ENCODE measurements at places on chromosomes 6 and 20. TPM values are rescaled to one million over a fixed set of nuclear protein-coding genes. Genes with fewer than 3 reads are reported as not detected.

- H3K36me3 ChIP-seq = no peaks in the 10 kb centered on the region
- no peaks in the 10 kb centered on the region for H3K27me3 ChIP-seq
- H3K4me1 ChIP-seq = no peaks in the 10 kb centered on the region
- H3K27ac ChIP-seq = no peak overlapping the region
- no peak for DNase-seq
Measured at GRCh38 chr6:143068001-143068400, 7.3 kb downstream of the AIG1 start.

DNA sequence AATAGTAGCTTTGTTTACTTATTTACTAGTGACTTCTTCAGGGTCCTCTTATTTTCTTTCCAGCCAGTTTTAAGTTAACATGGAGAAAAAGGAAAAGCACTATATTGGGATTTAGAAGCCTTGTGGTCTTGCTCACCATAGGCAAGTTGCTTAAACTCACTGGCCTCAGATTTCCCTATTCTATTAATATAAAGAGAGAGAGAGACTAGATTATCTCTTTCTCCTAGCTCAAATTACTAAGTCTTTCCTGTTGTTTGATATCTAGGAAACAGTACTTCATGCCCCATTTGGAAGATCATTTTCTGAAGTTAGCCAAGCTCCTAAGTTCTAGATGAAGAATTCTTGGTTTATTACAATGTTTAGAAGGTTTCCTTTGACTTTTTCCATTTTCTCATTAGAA lies 32.5 kb downstream of the CTNNBL1 start:
- H3K4me3 ChIP-seq = no peak overlapping the region
- H3K27ac ChIP-seq = no peak overlapping the region
- H3K36me3 ChIP-seq = no peaks in the 10 kb centered on the region
- DNase-seq = no peak
- no peaks in the 10 kb centered on the region for H3K27me3 ChIP-seq
- H3K4me1 ChIP-seq = peaks cover 4% of the 10 kb centered on the region

DNA sequence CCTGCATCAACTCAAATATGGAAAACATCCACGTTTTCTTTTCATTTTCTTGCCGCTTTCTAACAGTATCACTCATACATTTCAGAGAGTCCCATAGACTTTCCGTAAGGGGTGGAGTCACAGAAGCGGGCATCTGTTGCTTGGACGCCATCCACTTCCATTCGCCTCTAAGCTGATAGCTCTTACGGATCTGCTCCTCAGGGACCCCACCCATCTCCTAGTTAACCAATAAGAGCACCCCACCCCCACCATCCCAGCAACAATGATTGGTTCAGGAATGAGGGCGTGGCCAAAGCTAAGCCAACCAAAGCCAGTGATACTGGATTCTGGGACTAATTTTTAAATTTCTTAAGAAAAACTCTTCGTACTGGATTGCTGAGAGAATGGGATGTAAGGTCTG lies 42.4 kb downstream of the SLC2A10 start:
- no peak for DNase-seq
- H3K4me3 ChIP-seq = no peak overlapping the region
- H3K36me3 ChIP-seq = no peaks in the 10 kb centered on the region
- no peak overlapping the region for H3K27ac ChIP-seq
- no peaks in the 10 kb centered on the region for H3K27me3 ChIP-seq
- no peaks in the 10 kb centered on the region for H3K4me1 ChIP-seq

BCKDHB gene
- 27.7 TPM for total RNA-seq

- H3K36me3 ChIP-seq = no peaks in the 10 kb centered on the region
- no peaks in the 10 kb centered on the region for H3K4me1 ChIP-seq
- no peak overlapping the region for H3K27ac ChIP-seq
- H3K4me3 ChIP-seq = no peak overlapping the region
- DNase-seq = no peak
- no peaks in the 10 kb centered on the region for H3K27me3 ChIP-seq
Measured at GRCh38 chr6:31935021-31935420, 7.5 kb downstream of the C2 start.

AKAP7 gene
- 12.5 TPM for total RNA-seq

DNA sequence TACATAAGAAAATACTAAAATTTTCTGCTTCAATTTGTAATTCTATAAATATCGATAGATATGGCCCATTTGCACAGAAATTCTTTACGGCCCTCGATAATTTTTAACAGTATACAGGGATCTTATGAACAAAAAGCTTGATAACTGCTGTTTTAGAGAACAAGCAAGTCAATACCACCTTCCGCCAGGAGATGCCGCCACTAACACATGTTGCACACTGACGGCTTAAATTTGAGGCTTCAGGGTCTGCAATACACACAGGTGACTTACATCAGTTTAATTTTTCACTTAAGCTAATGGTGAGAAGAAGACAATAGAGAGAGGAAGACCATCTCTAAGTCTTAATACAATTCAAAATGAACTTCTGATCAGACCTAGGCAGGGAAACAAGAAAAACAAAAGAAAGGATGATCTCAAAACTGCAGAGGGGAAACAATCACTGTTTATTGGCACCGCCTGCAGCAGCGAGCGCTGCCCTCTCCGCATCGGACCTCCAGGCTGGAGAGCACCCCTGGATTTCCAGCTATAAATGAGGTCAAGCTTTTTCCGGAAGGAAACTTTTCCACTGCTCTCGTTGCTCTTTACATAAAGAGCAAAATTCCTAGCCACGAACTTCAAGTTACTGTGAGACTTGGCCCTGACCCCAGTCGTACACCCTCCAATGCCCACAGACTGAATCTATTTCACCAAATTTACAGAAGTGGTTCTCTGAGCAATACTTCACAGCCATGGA lies 53.9 kb downstream of the OTOR start:
- no peak overlapping the region for H3K4me3 ChIP-seq
- H3K4me1 ChIP-seq = no peaks in the 10 kb centered on the region
- H3K27me3 ChIP-seq = peaks cover 13% of the 10 kb centered on the region
- no peak overlapping the region for H3K27ac ChIP-seq
- H3K36me3 ChIP-seq = no peaks in the 10 kb centered on the region

GRCh38 chr6:29813809-29814208 lies 13.8 kb upstream of the HLA-G start:
- peaks cover 5% of the 10 kb centered on the region for H3K27me3 ChIP-seq
- H3K4me3 ChIP-seq = no peak overlapping the region
- no peak overlapping the region for H3K27ac ChIP-seq
- no peaks in the 10 kb centered on the region for H3K36me3 ChIP-seq

GRCh38 chr20:3071610-3072529 lies at the start of gene OXT:
TSS of gene OXT (plus strand) at chr20:3071620. CDS start at chr20:3071656, 36 bp downstream.
- H3K36me3 ChIP-seq = no peaks in the 10 kb centered on the region
- H3K4me3 ChIP-seq = peak within 1 kb of the TSS; percentile 30
- H3K27me3 ChIP-seq = peaks cover 15% of the 10 kb centered on the region
- DNase-seq = peak; percentile 35
- H3K27ac ChIP-seq = no peak within 1 kb of the TSS

DNA sequence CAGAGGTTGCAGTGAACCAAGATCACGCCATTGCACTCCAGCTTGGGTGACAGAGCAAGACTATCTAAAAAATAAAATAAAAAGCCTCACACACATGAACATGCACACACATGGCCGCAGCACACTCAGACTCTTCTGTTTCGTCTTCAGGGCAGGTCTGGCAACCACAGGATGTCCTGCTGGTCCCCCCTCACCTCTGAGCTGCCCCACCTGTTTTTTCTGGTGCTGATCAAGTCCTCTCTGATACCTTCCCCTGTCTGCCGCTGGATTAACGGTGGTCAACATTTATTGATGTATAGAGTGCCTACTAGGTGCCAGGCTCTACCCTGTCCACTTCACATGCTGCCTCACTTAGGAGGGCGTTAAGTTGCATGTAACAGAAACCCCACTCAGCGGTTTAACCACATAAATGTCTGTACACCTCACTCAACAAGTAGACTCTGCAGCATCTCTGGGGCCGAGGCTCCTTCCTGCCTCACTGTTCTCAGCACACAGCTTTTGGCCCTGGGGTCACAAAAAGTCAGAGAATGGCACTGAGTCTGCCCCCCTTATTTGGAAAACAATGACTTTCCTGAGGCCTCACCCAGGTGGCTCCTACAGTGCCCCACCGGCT lies 4.5 kb upstream of the AP5S1 start:
- DNase-seq = no peak
- H3K4me3 ChIP-seq = no peak overlapping the region
- no peak overlapping the region for H3K27ac ChIP-seq
- peaks cover 8% of the 10 kb centered on the region for H3K4me1 ChIP-seq
- H3K36me3 ChIP-seq = no peaks in the 10 kb centered on the region
- H3K27me3 ChIP-seq = no peaks in the 10 kb centered on the region

DNA sequence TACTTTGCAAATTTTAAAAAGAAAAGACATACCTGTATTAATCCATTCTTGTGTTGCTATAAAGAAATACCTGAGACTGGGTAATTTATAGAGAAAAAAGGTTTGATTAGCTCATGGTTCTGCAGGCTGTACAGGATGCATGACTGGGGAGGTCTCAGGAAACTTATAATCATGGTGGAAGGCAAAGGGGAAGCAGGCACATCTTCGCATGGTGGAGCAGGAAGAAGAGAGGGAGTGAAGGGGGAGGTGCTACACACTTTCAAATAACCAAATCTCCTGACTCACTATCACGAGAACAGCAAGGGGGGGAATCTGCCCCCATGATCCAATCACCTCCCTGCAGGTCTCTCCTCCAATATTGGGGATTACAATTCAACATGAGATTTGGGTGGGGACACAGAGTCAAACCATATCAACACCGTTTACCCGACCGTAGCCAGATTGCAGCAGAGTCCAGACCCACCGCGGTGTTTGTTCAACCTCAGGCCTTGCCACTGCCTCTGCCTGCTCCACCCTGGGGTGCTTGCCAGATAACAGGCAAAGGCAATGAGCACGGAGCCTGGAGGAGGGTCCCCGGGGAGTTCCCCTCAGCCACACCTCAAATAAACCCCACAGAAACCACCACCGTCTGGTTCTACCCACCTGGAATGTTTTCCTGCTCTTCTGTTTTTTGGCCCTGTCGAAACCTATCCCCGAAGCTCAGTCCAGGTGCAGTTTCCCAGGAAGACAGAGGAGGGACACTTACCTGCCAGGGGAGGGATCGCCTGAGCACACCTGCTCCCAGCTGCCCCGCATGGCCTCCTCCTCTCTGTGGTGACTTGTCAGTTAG lies 142.2 kb upstream of the AFDN start:
- no peak for DNase-seq
- H3K4me3 ChIP-seq = no peak overlapping the region
- H3K36me3 ChIP-seq = no peaks in the 10 kb centered on the region
- peaks cover 8% of the 10 kb centered on the region for H3K27me3 ChIP-seq

GRCh38 chr6:29633534-29633905 lies 537 bp upstream of the GABBR1 start:
- H3K36me3 ChIP-seq = no peaks in the 10 kb centered on the region
- no peak for DNase-seq
- H3K27ac ChIP-seq = peak overlapping the region; percentile 37
- H3K4me3 ChIP-seq = peak overlapping the region; percentile 39
- no peaks in the 10 kb centered on the region for H3K27me3 ChIP-seq

DNA sequence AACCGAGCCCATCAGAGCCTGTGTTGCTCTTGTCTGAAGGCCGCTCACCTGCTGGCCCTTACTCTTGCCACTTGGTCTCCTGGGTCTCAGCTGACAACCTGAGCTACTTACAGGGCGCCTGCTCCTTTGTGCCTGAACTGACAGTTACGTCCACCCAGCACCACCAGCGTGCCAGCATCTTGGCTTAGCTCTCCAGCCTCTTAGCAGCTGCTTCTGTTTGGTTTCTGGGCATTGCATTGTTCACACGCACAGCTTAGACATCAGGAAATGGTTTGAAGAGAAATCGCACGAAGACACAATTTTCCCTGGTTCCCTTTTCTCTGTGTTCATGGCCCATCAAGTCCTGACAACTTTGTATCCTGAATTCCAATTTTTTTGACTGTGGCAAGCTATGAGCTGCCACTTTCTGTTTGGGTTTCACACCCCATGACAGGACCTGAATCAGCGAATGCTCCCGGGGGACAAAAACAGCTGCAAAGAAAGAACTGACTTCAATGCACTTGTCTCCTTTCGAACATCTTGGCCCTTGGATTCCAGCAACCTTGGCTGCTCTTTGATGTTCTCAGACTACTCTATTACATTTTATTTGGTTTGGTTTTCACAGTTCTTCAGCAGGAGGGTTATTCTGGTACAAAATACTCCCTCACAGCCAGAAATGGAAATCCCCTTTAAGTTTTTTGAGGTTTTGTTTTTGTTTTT lies 45.2 kb upstream of the LY86 start:
- H3K4me1 ChIP-seq = no peaks in the 10 kb centered on the region
- no peaks in the 10 kb centered on the region for H3K27me3 ChIP-seq
- H3K4me3 ChIP-seq = no peak overlapping the region
- H3K36me3 ChIP-seq = no peaks in the 10 kb centered on the region
- no peak overlapping the region for H3K27ac ChIP-seq

DNA sequence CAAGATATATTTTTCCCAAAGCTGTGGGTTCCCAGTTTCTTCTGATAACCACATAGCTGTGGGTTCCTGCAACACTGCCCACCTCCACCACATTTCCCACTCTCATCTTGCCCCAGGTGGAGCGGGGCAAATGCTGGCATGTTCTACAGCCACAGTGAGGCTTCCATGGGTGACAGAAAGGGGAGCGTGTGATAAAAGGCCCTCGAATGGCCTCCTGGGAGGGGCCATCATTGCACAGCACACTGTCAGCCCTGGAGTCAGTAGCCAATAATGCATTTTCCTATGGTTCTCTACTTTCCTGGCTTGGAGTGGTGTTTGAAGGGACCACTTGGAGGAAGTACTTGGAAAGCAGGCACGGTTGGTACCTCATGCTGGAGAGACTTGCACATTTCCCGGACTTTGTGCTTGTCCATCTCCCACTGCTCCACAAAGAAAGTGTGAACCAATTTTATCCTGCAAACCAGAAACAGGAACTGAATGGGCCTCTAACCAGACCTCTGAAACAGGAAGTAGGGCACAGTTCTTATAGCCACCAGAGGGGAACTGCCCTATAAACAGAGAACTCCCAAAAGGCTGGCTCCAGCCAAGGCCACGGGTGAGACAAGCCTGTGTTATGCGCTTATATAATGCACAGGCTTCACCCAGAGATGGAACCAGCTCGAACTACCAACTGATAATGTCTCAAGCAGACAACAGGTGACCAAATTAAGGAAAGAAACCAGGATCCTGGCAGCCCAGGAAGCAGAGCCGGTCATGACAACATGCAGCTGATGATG lies 8.6 kb downstream of the MAP3K5 start:
- DNase-seq = no peak
- peak overlapping the region; percentile 45 for H3K27ac ChIP-seq
- no peaks in the 10 kb centered on the region for H3K36me3 ChIP-seq
- H3K4me1 ChIP-seq = peaks cover 25% of the 10 kb centered on the region
- no peak overlapping the region for H3K4me3 ChIP-seq
- H3K27me3 ChIP-seq = no peaks in the 10 kb centered on the region

DNA sequence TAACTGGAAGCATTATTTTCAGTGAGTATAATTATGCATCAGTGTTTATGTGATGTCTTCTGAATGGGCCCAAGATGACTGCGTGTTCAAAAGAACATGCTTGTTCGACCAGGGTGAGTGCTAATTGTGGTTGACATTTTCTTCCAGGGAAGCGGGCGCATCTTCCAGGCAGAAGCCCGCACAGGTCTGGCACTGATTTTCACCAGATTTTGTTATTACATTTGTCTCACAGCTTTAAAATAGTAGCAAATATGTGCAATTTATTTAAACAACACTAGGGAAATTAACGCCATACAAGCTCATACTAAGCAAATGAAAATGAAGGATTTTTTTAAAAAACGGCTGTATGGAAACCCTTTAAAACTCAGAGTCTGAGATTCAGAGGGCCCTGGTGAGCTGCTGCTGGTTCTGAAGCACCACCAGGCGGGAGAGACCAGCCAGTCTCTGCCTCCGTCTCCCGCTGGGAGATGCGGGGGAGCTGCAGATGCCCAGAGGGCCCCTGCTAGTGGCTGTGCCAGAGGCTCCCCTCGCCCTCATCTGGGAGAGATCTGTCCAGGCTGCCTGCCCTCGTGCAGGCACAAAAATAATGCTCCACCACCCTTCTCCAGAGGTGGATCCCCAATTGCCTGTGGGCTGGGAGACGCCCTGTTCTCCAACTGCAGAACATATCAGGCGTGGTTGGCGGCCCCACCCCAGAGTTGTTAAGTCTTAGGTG lies 297.0 kb downstream of the TAF4 start:
- peaks cover 12% of the 10 kb centered on the region for H3K27me3 ChIP-seq
- no peaks in the 10 kb centered on the region for H3K4me1 ChIP-seq
- no peak overlapping the region for H3K4me3 ChIP-seq
- no peak overlapping the region for H3K27ac ChIP-seq
